ENCODE measurements at places on chromosomes 7 and 10. TPM values are rescaled to one million over a fixed set of nuclear protein-coding genes. Genes with fewer than 3 reads are reported as not detected.
A peak's percentile ranks its signal among the peaks of the same experiment; 100 is the strongest.

The PDE6C gene
- total RNA-seq = not detected

The SCIN gene
- 1.7 TPM for total RNA-seq

The SLC13A1 gene
- not detected for total RNA-seq

The UBE2H gene
- 141 TPM for total RNA-seq

The FAM25G gene
- total RNA-seq = not detected

The TSPAN12 gene
- total RNA-seq = 14.3 TPM

DNA sequence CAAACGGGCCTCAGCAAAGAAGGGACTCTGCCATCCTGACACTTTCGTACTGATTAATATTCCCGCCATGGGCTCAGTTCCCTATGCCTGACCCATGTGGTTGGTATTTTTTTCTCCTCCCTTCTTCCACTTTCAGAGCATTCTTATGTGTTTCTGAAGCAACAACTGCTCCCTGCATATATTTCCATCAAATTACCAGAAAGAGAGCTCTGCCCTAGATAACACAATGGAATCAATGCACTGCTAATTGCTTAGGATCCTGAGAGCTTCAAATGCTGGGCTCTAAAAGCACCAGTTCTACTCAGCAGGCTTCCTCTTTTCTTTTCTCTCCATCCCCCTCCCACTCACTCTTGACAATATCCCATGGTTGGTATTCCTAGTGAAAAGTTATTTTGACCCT, 5.3 kb downstream of the TECTB start:
- DNase-seq = no peak

DNA sequence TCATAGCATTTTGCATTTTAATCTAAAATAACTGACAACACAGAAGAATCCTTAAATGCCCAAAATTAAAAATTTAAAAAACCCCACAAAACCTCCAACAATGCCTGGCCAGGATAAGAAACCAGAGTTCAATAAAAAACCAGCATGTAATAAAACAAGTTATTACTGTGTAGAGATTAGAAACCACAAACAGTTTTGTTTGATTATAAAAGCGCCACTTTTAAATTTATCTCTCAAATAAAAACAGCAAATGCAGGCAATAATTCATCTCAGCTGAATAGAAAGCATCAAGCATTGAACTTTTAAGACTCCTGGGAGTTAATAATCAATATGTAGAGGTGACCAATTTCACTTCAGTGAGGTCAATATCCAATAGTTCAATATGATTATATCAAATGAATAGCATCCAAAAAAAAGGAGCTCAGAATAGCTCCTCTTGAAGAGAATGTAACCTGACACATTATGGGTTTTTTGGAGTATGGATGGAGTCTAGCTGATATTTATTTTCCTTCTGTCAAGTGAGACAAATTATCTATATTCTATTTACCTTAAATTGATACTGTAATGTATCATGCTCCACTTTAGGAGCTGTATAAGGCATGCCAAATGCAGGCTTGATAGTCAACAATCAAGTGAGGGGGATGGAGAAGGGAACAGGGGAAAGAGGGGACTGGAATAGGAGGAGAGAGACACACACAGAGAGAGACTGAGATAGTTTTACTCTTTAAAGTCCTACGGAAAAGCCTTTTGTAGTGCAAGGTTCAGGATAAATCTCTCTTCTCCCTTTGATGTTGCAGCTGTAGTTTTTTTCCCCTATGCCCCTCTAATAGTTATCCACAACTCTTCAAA, 130.9 kb downstream of the RSU1 start:
- DNase-seq = no peak

- no peak for DNase-seq
Observed at GRCh38 chr10:1343176-1343575, 287.0 kb downstream of the WDR37 start.

GRCh38 chr10:93550606-93551005, 15.9 kb upstream of the FFAR4 start:
- DNase-seq = no peak

DNA sequence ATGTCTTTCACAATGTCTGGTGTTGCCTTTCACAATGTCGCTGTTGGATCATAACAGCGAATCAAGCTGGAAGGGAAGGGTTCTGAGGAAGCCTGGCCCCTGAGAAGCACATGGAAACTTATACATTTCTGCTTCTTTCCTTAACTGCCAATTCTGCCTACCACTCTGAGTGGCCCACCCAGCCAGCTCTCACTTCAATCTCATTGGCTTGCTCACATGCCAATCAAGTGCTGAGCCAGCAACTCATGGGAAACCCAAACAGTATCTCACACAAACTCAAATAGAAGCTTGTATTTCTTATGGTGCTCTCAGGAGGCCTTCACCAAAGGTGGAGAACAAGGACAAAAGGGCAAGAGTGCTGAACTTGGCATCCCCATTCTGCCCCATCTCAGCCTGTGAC, 117.4 kb upstream of the GPR26 start:
- DNase-seq = no peak

- DNase-seq = peak; percentile 91
Observed at GRCh38 chr7:73557397-73558257, at the start of gene BCL7B. Gene BCL7B, minus strand, starts transcription at chr7:73557690. Its CDS starts 112 bp downstream, at chr7:73557578.

GRCh38 chr7:54831644-54832095, 72.7 kb upstream of the SEC61G start:
- DNase-seq = no peak

- DNase-seq = peak; percentile 58
Observed at GRCh38 chr7:139034855-139035585, 822 bp downstream of the ZC3HAV1L start.

GRCh38 chr7:76392531-76393115, 16.9 kb downstream of the SSC4D start:
- no peak for DNase-seq

- DNase-seq = no peak
Observed at GRCh38 chr10:28111712-28112111, 112.8 kb upstream of the ODAD2 start.

- DNase-seq = no peak
Observed at GRCh38 chr10:49131507-49132361, 2.1 kb downstream of the FAM170B start.

DNA sequence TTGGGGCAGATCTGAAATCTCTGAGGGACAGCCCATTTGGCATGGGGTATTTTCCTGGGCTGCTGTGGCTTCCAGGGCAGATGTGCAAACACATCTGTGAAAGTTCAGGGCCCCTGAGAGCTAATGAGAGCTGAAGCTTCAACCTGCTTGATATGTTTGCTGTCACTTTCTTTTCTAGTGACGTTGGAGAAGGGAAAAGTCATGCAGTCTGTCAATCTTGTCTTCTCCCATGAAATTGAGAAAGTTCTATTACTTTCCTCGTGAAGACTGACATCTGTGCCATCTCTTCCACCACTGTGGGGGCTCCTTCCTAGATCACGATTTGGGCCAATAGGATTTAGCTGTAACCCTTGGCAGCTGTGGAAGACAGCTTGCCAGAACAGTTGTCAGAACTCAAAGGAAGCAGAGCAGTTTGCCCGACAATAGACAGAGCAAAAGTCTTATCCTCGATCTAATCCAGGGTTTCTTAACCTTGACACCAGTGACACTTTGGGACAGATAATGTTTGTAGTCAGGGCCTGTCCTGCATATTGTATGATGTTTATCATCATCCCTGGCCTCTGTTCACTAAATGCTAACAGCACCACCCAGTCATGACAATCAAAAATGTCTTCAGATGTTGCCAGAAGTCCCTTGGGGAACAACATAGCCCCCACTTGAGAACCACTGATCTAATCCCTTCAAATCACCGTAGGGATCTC, 586.5 kb downstream of the LRMDA start:
- no peak for DNase-seq

DNA sequence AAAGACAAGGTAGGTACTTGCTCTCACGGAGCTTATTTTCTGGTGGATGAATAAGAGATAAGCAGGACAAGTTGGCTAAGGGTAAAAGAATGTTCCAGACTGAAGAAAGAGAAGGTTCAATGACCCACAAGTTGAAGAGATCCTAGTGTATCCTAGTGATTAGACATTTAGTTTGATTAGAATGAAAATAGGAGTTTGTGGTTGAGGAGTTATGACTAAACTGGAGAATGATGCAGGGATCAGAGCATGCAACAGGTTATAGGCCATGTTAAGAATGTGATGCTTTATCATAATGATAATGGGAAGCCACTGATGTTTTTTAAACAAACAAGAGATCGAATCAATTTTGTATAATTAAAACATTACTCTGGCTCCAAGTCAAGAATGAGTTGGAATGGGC, 357.2 kb downstream of the HPSE2 start:
- no peak for DNase-seq

DNA sequence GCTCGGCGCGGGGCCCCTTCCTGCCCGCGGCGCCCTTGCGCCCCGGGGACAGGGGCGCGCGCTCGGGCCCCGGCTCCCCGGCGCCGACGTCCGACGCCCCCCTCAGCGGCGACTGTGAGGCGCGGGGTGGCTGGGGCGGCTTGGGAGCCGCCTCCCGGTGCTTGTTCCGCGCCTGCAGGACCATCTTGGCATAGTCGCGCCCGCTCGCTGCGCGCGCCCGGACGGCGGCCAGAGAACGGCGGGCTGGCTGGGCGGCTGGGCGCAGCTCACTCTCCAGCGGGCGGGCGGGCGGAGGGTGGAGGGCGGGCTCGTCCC, at the start of gene DPY19L1:
DPY19L1 (minus strand) TSS at position 275 of the 315 bp plus-strand sequence; CDS start at position 184, 91 bp downstream.
- no peak for DNase-seq

DNA sequence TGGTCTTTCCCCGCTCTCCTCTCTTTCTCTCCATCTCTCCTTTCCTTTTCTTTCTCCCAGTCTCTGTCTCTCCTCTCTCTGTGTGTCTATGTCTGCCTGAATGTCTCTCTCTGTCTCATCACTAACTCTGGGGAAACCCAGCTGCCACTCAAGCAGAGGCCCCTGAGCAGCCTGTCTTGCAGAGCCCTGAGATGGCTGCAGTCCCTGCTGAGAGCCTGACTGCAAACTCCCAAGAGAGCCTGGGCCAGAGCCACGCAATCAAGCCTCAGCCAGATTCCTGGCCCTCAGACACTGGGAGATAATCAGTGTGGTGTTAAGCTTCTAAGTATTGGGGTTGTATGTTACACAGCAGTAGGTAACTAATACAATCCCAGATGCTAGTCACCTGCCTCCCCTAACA, 91.5 kb downstream of the PAXIP1 start:
- DNase-seq = no peak

- no peak for DNase-seq
Observed at GRCh38 chr7:41942468-41943093, 239.7 kb upstream of the INHBA start.

GRCh38 chr7:40230101-40230500, 95.3 kb downstream of the SUGCT start:
- DNase-seq = no peak

GRCh38 chr7:44157116-44158080, 16.3 kb upstream of the MYL7 start:
- peak; percentile 55 for DNase-seq

- no peak for DNase-seq
Observed at GRCh38 chr10:94105226-94105625, 111.5 kb downstream of the PLCE1 start.

GRCh38 chr10:120799849-120800248, 51.3 kb upstream of the WDR11 start:
- DNase-seq = no peak

- DNase-seq = peak; percentile 71
Observed at GRCh38 chr7:1124816-1125602, 35.0 kb downstream of the ZFAND2A start.

DNA sequence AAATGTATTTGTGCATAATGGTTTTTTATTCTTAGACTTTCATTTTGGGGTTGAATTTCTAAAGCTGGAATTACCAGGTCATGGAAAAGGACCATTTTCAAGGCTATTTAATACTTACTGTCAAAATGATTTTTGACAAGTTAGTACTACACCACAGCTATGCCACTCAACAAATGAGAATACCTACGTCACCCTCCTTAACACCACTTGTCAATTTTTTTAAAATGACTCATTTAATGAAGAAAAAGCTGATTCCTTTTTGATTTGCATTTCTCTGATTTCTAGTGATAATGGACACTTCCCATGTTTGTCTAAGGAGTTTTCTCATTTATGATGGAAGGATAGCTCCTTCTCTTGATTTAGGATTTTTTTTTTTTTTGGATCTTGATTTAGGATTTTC, 63.3 kb downstream of the VSTM4 start:
- no peak for DNase-seq

DNA sequence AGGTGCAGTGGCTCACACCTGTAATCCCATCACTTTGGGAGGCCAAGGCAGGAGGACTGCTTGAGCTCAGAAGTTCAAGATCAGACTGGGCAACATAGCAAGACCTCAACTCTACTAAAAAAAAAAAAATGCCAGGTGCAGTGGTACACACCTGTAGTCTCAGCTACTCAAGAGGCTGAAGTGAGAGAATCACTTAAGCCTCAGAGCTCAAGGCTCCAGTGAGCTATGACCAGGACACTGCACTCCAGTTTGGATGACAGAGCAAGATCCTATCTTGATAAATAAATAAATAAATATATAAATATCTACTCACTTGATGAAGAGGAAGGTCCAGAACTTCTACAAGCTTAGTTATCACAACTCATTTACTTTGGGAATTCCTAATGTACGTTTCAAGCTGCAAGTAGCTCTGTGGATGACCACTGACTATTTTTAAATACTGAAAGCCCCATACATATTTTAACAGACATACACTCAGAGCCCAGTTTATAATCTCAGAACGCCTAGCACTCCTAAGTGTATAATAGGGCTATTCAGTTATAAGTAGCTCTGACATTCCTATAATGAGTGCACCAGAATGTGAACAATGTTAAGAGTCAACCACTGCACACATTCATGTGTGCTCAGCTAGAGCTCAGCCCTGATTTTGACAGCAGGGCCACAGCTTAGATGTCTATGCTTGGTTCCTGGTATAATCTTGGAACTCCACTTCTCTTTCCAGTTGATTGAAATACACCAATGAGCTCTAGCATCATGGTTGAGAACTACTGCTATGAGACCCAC, 119.1 kb downstream of the CUBN start:
- DNase-seq = no peak

DNA sequence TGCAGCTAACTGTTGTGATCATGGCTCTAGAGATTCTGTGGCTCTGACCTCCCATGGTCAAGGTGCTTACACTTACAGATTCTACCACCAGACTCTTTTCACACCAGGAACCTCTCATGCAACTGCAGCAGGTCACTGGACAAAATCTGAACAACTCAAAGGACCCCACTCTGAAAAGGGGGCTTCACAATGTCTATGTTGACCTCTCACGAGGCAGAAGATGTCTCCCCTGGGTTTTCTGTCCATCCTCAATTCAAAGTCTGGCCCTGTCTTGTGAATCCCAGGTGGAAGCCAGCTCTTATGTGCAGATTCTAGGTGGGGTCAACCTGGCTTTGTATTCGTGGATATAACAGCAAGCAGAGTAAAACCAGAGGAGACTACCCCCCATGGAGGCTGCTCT, 118.6 kb upstream of the ZNF479 start:
- DNase-seq = no peak

GRCh38 chr10:29620112-29620690, 14.6 kb downstream of the SVIL start:
- no peak for DNase-seq

- no peak for DNase-seq
Observed at GRCh38 chr10:117552156-117552631, 9.6 kb downstream of the EMX2 start.

DNA sequence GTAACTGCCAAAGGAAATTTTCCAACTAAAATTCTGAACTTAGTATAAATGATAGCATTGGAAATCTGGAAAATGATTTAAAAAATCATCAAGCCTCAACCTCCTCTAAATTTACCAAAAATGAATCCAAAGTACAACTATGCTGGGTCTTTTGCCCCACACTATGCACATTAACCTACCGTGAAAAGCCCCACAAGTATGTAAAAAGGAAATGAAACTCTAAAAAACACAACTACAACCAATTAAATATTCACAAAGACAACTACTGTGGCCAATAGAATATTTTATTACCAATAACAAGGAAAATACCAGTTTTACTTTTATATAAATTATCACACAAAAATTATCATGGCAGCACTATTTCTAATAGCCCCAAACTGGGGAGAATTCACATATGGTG, 19.3 kb downstream of the EIF3A start:
- no peak for DNase-seq

GRCh38 chr10:29555091-29555745, 79.6 kb downstream of the SVIL start:
- no peak for DNase-seq
